KBM-7 (cell line): ENCODE measurements at places on chromosomes 1 and 21.
A peak's percentile ranks its signal among the peaks of the same experiment; 100 is the strongest.

DNA sequence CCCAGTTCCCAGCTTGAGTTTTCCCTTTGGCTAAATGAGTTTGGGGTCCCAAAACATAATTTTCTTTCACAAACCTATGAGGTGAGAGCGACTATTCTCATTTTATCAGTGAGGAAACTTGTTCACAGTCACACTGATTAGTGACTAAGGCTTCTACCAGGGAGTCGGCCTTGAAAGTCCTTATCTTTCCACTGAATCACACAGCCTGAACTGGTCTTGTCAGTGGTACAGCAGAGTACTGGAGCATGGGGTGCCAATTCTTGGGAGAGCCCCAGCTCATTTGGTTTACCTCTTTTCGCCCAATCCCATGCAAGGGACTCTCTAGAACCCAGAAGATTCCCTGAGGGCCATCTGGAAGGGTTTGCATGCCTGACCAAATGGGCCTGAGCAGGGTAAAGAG, 16.9 kb downstream of the HSD3B2 start:
- no peak for DNase-seq

DNA sequence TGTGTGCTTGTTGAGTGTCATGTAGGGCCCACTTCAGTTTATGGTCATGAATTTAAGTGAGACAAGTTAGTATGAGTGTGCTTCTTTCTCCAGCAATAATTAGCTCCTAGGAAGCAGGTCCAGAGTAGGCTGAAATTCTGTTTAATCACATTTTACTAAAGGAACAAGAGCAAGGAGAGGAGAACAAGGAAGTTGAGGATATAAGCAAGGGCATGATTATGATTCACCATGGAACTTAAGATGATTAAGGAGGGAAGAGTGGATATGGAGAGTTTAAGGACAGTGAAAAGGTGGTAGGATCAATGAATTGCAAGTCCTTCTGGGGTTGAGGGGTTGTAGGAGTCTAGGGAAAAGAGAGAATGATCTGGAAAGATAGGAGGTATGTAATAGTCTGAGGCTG, 3.1 kb upstream of the DIPK1A start:
- no peak for DNase-seq

GRCh38 chr1:205241366-205242030, 13.8 kb downstream of the TMCC2 start:
- no peak for DNase-seq

DNA sequence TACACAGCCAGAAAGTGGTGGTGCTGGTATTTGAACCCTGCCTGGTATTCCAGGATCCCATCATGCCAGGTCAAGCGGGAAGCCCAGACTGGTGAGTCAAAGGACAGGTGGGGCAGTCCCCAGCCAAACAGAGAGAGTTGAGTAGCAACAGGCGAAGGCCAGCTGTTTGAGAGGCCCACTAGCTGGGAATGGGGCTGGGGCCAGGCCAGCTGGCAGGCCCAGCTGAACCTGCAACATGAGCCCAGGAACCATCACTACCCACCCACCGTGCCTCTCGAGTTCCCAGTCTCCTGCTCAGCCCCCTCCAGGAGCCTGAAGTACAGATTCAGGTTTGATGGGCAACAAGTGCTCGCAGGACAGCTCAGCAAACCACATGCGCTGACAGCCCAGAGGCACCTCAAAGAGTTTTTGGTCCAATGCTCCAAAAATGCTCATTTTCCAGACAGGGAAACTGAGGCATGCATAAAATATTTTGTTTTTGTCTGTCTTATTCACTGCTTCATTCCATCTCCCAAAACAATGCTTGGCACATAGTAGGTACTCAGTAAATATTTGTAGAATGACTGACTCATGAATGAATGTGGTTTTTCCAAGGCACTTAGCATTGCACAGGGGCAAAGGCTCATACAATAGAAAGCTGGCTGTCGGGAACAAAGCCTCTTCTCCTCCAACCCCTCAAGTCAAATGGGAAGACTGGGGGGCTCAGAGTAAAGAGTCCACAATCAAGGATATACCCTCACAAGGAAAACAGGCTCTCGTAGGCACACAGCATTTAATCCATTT, 42.5 kb upstream of the CLIC4 start:
- no peak for DNase-seq

DNA sequence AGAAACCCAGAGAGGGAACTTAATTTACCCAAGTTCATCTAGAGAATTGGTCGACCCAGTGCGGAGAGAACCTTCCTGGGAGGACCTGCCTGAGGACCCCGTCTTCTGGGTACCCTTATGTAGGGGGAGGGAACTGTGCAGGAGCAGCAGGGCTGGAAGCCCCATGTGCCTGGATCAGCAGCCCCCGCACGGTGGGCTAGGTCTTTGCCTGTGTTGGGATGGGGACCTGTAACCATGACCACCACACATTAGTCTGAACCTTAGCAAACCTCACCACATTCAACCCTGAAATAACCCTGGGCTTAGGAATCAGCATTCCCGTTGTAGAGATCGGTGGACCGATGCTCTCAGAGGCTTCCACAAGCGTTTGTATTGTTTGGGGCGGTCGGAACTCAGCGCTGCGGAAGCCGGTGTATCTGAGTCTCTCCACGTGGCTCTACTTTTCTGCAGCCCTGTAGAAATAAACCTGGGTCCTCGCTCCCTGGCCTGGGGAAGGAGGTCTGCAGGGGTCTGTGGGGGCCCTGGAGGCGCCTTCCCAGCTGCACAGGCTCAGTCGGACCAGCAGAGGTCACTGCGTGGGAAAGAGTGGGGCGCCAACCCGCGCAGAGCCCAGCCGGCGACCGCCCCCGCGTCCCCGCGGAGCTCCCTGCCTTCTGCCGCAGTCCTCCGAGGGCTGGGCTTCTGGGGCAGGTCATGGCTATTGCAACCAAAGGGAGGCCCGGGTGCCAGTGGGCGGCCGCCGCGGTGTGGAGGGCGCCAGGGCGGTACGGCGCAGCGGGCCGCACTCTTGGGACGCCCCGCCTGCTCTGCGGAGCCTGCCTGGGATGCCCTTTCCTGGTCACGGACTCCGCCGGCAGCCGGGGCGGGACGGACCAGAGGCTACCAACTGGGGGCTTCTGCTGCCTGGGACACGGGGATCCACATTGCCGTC, 36.2 kb upstream of the KCNA10 start:
- peak; percentile 23 for DNase-seq

GRCh38 chr1:4128616-4129015, 228.5 kb upstream of the C1orf174 start:
- DNase-seq: no peak

DNA sequence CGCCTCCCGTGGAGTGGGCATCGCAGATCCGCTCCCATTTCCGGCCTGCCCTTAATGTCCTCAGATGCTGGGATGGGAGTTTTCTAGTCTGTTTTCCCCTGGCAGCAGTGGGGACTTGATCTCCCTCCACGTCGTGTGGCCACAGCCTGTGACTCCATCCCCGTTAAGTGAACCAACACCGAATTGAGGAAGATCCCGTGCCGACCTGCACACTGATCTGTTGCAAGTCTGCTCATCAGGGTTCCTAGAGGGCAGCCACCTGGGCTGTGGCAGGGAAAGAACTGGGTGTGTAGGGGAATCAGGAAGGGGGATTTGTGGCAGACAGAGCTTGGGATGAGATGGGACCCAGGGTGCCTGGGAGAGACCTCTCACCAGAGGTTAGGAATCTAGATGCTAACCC, 23.3 kb upstream of the CDK18 start:
- DNase-seq: no peak

GRCh38 chr1:47782414-47783166, 214.6 kb downstream of the TRABD2B start:
- DNase-seq: no peak

DNA sequence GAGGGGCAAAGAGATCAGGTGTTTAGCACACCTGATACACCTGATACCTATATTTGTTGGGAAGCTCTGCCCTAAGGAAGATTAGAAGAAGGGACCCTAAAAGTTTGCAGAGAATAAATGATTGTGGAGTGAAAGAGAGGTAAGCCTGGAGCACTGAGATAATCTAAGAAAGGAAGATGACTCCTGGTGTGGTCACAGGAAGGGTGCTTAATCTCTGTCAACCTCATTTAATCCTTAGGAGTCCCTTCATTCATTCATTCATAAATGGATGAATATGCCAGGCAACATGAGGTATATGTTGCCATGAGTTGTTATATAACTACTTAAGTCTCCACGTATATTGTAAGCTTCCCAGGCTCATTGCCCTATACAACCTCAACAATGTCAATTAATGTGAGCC, 16.2 kb upstream of the MNDA start:
- DNase-seq: no peak

GRCh38 chr1:21874778-21875547, 62.1 kb downstream of the HSPG2 start:
- no peak for DNase-seq

DNA sequence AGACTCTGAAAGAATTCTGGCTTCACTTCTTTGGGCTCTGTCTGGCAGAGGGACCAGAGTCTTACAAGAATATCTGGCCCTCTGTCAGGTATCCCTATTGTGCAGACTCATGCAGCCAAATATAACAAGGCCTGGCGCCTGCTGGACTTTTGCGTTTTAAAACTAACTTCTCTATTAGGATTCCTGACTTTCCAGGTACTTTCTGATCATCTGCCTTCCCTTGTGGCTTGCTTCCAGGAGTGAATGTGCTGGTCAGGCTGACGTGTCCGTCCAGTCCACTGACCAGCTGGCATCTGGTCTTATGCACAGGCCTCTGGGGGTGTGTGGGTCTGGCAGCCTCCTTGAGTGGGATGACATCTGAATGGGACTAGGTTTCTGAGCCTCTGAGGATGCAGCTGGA, 8.6 kb upstream of the RAB29 start:
- no peak for DNase-seq
